Esophagus mucosa (tissue), 1 donor: ENCODE measurements at places on chromosomes 12 and 14. TPM values are rescaled to one million over a fixed set of nuclear protein-coding genes. Genes with fewer than 3 reads are reported as not detected.

GRCh38 chr12:104957719-104958000 lies 430 bp downstream of the SLC41A2 start:
- ATAC-seq, result peak; percentile 17

DNA sequence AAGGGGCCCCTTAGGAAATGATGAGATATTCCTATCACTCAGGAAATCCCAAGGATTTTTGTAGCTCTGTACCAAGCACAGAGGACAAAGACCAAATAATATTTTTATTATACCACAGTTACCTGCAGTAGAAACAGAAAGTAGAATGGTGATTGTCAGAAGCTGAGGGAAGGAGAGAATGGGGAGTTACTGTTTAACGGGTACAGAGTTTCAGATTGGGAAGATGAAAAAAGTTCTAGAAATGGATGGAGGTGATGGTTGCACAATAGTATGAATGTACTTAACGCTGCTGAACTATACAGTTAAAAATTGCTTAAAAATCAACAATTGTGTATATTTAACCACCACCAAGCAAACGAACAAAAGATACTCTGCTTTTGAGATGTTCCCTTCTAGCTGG lies 24.1 kb downstream of the FLVCR2 start:
- ATAC-seq, result no peak

- no peak for ATAC-seq
Measured at GRCh38 chr14:37642125-37642524, 46.7 kb downstream of the TTC6 start.

GRCh38 chr12:104788840-104789271 lies 169.2 kb downstream of the SLC41A2 start:
- no peak for ATAC-seq

DNA sequence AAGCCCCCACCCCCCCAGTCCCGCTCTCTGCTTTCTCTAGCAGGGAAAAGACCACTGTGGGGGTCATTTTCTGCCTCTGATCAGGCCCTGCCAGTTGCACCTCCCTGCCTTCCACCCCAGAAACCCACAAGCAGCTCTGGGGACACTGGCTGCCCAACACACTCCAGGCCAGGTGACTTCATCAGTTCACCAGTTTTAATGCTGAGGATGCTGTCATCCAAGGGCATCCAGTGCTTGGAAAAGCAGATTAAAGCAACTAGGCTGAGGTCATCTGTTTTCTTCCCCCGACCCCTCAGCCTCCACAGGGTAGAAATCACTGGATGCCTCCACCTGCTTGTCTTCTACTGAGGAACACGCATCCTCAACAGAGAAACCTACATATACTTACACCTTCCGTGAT lies 282.4 kb downstream of the DPF3 start:
- no peak for ATAC-seq

DNA sequence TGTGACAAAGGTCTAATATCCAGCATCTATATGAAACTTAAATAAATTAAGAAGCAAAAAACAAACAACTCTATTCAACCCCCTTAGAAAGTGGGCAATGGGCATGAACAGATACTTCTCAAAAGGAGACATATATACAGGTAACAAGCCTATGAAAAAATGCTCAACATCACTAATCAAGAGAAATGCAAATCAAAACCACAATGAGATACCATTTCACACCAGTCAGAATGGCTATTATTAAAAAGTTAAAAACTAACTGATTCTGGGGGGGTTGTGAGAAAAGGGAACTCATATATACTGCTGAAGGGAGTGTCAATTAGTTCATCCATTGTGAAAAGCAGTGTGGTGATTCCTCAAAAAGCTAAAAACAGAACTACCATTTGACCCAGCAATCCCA lies 198.9 kb downstream of the BMP4 start:
- ATAC-seq, result no peak

- peak; percentile 87 for ATAC-seq
Measured at GRCh38 chr14:68548194-68549076, 244.4 kb downstream of the ZFP36L1 start.

GRCh38 chr12:112489456-112489855 lies 70.7 kb downstream of the PTPN11 start:
- no peak for ATAC-seq

DNA sequence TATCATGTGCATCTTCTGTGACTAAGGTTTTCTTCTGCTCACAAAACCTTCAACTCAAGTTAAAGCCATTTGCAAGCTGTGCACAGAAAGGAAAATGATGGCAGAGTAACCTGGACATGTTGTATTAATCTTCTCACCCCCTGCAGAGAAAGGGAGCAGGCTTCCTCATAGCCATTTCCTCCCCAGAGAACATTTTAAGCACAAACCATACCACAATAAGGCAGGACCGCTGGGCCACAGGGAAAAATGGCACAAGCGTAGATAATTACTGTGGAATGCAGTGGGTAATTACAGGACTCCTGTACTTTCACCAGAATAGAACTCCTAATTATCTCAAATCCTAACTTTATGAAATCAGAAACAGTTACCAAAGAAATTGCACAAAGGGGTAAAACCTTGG lies 215.7 kb downstream of the KIF21A start:
- no peak for ATAC-seq

DNA sequence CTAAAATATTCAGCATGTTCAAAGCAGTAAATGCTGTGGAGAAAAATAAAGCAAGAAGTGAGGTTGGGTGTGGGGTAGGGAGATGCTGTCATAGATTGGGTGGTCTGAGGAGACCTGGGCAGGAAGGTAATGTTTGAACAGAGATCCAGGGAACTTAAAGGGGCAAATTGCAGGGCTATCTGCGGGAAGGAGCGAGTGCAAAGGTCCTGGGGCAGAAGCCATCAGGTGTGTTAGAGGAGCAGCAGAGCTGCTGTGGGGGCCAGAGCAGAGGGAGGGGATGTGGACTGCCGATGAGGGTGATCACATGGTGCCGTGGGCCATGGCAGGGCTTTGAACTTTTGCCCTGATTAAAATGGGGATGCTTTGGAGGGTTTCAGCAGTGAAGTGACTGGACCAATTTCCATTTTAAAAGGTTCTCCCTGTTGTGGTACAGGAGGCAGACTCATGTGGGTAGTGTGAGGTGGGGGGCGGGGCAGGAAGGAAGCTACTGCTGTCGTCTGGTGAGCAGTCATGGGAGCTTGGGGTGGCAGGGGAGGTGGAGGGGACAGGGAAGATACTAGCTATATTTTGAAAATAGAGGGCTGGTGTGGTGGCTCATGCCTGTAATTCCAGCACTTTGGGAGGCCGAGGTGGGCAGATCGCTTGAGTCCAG lies 145.0 kb downstream of the AACS start:
- ATAC-seq, result no peak

DNA sequence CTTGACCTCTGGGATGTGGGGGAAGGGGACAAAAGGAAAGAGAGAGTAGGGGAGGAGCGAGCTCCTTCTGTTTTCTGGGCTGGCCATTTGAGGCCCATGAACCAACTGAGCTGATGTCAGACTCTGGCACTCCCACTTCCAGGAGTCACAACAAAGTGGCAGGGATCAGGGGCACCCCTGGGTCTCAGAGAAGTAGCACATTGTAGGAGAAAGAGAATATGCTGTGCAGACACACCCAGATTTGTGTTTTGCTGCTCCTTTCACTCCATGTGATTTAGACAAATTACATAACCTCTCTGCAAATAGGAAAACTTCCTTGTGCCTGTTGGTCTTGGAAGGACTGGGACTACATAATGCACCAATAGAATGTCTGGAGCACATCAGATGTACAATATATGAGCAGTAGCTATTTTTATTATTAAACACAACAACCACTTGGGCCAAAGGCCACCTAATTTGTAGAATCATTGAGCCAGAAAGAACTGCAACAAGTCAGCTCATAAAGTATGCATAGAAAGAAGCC lies 265.5 kb downstream of the ZFP36L1 start:
- peak; percentile 82 for ATAC-seq

DNA sequence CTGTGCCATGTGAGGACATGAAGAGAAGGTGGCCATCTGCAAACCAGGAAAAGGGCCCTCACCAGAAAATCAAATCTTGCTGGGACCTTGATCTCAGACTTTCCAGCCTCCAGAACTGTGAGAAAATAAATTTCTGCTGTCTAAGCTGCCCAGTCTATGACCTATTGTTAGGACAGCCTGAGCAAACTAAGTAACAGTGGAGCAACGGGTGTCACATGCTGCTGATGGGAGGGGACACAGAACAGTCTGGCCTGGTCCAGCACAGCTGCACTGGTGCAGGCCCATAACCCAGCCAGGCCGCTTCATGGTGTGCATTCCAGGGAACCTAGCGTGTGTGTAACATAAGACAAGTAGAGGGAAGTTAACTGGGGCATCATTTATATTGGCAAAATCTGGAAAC lies 42.1 kb downstream of the GRIP1 start:
- no peak for ATAC-seq

DNA sequence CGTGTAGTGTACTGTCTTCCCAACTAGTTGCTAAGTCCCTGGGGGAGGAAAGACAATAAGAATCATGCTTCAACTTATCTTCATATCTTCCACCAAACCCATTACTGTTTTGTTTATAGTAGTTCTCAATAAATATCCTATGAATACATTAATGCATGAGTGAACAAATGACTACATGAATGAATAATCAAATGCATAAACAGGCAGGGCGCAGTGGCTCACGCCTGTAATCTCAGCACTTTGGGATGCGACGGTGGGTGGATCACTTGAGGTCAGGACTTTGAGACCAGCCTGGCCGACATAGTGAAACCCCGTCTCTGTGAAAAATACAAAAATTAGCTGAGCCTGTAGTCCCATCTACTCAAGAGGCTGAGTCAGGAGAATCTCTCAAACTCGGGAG lies 32.1 kb upstream of the NR2C1 start:
- ATAC-seq, result no peak

DNA sequence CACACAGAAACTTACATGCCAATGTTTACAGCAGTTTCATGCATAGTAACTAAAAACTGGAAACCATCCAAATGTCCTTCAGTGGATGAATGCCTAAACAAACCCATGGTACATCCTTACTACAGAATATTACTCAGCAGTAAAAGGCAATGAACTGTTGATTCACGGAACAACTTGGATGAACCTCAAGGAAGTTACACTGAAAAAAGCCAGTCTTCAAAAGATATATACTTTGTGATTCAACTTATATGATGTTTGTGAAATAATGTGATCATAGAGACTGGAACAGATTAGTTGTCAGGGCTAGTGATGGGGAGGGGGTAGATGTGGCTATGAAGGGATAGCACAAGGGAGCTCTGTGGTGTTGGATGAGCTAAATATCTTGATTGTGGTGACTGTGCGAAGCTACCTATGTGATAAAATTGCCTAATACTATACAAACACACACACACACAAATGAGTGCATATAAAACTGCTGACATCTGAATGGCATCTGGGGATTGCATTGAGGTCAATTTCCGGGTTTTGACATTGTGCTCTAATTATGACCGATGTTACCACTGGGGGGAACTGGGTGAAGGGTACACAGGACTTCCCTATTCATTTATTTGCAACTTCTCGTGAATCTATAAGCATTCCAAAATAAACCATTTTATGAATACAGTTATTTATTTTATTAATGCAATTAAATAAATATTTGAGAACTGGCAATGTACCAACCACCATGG lies 94.3 kb downstream of the RIN3 start:
- no peak for ATAC-seq

DNA sequence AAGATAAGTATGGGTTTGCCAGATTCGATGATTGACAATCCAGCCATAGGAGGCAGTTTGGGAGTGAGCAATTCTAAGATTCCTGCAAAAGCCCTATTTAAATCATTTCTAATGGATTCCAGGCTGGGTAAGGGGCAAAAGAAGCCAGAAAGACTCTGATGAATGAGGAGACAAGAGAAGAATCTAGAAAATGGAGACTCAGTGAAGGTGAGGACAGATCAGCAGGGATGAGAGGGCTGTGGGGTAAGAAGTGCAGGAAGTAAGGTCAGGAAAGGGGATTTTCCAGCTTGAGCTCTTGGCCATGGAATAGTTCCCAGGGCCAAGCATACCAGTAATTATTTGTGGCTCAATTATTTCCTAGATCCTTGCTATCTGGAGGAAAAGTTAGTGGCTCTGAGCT lies 87.3 kb downstream of the TMX1 start:
- ATAC-seq, result peak; percentile 16

DNA sequence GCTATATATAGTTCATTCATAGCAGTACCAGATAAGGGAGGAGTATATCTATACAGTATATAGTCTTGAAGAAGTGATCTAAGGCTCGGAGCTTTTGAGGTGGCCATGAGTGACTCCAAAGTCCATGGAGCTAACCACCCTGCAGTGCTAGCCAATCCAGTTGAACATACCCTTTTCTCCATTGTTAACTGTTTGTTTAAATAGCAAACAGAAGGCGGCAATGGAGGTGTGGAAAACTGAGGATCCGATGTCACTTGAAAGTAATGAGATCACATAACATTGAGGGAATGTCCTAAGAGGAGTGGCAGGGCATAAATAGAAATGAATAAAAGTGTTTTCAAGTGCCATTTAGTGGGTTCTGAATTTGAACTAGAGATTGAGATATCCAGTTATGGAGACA lies 12.4 kb upstream of the SNAPC1 start:
- no peak for ATAC-seq

GRCh38 chr14:89164168-89165073 lies 252.6 kb downstream of the FOXN3 start:
- ATAC-seq, result no peak

- no peak for ATAC-seq
Measured at GRCh38 chr12:49827051-49827400, 1.2 kb downstream of the NCKAP5L start.

GRCh38 chr12:43282106-43282505 lies 269.9 kb downstream of the ADAMTS20 start:
- no peak for ATAC-seq

DNA sequence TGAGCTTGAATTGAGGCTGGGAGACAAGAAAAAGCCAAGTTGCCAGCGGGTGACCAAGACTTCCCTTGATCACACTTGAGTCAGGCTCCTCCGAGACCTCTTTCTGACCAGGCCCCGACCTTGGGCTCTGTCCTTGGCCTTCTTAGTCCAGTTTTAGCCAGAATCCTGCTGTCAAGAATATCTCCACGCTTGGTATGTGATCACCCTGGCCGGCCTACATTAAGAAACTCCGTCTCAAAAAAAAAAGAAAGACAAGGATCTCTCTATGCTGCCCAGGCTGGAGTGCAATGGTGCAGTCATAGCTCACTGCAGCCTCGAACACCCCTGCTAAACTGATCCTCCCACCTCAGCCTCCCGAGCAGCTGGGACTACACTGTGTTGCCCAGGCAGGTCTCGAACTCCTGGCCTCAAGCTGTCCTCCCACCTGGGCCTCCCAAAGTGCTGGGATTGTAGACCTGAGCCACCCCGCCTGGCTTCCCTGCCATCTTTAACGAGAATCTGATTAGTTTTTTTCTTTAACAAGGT lies 1.0 kb upstream of the ITPK1 start:
- no peak for ATAC-seq

GRCh38 chr12:20439626-20440025 lies 71.3 kb downstream of the PDE3A start:
- no peak for ATAC-seq

Gene CMA1
- total RNA-seq, result 0.64 TPM

Gene ADAM21
- not detected for total RNA-seq

Gene DIO2
- 58.4 TPM for total RNA-seq

Gene L3HYPDH
- total RNA-seq, result 11.5 TPM

Gene SFSWAP
- total RNA-seq, result 20.8 TPM

Gene GMPR2
- 38.9 TPM for total RNA-seq

Gene CIROP
- not detected for total RNA-seq

Gene SYNDIG1L
- total RNA-seq, result not detected

Gene TRIM9
- total RNA-seq, result 0.32 TPM

Gene DNAH10
- total RNA-seq, result 0.12 TPM
